ENCODE measurements at places on chromosomes 3 and 15.

- no peak for DNase-seq
These were observed 78.7 kb upstream of the MME start for GRCh38 chr3:155001289-155002010.

DNA sequence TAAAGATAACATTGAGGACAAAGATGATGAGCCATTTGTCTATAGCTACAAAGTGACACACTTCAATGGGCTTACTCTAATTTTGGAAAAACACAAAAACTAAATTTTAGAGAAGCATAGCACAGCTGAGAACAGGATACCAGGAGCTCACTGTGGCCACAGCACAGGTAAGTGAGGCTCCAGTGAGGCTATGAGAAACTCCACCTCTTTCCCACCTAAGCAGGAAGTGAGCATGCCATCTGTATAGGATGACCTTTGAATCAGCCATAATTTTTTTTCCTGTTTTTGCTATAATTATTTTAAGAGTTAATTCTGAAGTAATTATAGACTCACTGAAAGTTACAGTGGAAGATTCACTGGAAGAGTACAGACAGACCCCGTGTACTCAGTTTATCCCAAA is 82.1 kb upstream of the DCLK3 start:
- no peak for DNase-seq

DNA sequence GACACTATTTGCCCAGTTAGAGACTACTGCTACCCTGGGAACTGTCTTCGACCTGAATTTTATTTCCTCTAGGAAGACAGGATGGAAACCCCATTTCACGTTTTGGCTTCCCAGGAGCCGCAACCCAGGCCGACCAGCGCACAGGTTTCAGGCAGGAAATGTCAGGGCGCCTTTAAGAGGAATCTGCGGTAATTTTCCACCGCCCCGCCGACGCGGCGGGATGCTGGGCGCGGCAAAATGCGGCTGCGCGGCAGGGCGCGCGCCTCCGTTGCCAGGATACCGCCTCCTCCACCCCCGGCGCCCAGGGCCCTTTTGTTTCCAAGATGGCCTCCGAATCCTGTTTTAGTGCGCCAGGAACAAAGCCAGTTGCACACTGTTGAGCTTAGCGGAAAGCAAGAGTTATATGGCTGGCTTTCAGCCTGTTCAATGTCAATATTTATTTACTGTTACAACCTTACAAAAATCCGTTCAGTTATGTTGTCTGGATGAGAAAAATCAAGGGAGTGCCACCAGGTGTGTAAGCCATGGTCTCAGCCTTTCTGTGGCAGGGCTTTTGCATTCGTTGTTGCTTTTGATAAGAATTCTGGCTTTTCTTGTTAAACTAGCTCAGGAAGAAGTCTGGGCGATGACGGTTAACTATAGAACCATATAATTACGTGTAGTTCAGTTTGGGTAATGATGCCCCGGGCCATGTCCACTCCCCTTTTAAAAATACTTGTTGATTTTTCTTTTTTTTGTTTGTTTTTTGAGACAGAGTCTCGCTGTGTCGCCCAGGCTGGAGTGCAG is 79.7 kb upstream of the CHD2 start:
- peak; percentile 67 for DNase-seq

DNA sequence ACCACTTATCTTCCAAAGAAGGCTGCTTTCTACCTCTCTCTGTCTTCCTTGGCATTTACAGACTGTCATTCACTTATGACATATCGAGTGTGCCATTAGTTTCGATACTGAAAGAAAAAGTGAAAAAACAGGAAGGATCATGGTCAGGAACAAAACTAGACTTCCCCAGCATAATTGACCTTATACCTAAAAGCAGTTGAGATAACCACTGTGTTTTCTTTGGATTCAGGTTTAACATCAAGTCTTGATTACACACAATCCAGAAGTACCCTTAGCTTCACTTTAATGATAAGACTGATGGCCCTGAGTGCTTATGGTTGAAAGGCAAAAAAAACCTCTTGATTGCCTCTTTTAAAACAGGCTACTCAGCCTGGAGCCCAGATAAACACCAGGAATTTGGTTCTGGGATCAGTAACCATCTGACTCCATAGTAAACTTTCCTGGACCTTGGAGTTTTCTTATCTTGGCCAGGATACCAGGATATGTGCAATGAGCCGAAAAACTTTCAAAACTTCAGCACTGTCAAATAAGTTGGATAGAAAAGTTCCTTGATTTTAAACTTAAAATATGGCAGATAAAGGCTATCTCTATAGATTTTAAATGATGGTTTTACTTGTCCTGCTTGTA is 5.0 kb upstream of the UACA start:
- DNase-seq: no peak

- DNase-seq: no peak
These were observed 8.8 kb downstream of the CPNE9 start for GRCh38 chr3:9712415-9712814.

DNA sequence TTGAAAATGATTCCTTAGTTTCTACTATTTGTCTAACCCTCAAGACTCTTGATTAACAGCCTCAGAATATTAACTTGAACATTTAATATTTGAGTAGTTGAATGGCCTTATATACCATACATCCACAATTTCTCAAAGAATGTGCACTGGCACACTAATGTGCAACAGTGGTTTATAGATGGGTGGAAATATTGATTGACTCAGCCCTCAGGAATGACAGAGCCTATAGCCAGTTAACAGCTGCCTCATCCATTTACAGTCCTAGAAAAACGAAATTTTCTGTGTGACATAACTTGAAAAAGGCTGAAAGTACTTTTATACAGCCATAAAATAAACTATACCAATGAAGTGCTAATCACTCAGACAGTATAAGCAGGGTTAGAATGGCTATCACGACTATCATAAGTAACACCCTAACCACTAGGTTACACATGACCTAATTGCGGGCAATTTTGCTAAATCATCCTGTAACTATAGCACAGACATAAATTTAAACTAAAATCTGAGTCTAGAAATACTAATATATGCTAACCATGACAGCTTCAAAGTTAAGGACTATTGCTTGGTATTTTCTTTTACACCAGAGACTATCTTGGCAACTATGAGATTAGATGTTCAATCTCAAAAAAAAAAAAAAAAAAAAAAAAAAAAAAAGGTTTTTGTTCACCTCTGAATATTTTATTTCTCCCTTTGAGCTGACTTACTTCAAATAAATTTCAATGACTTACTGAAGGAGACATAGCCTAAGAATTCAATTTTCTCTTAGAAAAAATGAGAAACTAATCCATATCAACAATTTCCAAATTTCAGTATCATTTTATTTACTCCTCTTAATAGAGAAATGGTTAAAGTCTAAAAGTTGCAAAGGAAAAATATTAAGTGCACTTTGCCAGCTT is 9.3 kb downstream of the SECISBP2L start:
- no peak for DNase-seq

GRCh38 chr15:61729646-61730045 is 330.6 kb downstream of the VPS13C start:
- DNase-seq: no peak

- DNase-seq: no peak
These were observed 180.6 kb downstream of the PTPRG start for GRCh38 chr3:61742006-61742405.

DNA sequence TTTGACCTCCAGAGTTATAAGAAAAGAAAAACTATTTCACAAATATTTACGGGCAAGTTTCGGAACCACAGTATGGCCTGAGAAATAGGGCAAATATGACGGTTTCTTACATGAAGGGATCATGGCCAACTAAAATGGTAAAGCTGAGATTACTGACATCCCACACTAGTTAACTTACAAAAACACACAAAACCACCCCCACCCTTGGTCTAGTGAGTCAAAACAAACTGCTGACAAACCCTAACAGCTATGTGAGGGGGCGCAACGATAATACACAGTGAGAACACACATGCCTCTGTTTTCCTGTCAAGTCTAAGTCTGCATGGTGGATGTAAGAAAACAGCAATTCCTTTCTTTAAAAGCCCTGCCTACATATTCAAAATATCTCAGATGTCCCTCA is 32.3 kb downstream of the CBLB start:
- no peak for DNase-seq

GRCh38 chr3:141289228-141289772 is 57.7 kb downstream of the PXYLP1 start:
- no peak for DNase-seq

- DNase-seq: no peak
These were observed 513.2 kb upstream of the TBL1XR1 start for GRCh38 chr3:177710506-177710905.

DNA sequence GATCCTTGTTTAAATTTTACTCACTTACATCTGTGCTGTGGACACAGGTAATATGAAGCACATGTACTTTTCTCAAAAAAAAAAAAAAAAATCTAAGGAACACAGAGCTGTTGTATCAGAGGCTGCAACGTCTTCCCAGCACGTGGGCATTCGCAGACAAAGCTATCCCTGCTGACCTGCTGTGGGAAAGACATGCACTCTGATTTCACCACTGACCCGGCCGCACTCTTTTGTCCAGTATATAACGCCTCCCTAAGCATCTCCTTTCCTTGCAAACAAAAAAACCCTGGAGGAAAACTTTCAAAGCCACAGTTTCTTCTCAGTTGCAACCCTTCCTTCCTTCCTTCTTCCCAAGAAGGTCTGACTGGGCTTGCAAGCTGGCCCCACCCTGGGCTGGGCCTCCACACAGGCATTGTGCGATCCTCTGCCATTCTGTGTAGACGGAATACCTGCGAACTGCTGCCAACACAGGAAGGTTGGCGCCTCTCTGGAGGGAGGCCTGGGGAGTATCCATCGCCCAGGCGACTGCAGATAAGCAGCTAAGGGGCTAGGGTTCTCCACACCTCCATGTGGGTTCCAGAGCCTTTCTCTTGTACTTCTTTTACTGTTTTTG is 50.8 kb downstream of the SLC12A8 start:
- DNase-seq: no peak

- no peak for DNase-seq
These were observed 1097.8 kb downstream of the NAALADL2 start for GRCh38 chr3:175956964-175957363.

DNA sequence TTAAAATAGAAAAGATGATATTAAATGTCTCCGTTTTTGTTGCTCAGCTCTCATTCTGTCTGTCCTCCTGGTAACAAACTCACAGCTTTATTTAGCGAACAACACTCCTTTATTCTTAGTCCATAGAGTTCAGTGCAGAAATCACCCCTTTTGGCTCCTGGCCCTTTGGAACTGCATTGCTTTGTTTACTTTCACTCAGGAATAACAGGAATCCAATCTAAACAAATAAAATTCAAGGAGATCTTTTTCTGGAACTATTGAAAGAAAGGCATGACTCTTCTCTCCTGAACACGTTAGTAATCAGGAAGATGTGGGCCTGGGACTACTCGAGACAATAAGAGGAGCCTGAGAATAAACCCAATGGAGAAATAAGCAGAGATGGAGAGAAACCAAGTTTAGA is 409.2 kb downstream of the DIPK2A start:
- DNase-seq: no peak

DNA sequence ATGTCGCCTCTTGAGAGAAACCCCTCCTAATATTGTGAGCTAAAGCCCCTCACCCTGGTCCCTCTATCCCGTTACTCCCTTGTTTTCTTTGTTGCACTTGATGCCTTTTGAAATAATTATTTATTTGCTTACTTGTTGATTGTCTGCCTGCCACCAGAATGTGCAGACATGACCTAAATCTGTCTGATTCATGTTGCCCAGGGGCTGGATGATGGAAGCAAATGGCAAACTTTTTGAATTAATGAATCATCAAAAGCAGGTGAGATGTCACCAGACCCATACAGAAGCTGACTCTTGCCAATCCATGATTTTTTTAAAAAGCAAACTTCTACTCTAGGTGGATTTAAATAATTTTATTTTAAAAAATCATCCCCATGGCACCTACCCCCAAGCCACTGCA is 49.3 kb downstream of the GRIP2 start:
- no peak for DNase-seq
